Mammary epithelial cell (primary cell): ENCODE measurements at places on chromosomes 3 and 15.

GRCh38 chr3:146037697-146038096 is 123.3 kb downstream of the PLOD2 start:
- no peak for DNase-seq

- DNase-seq: no peak
These were observed 81.4 kb upstream of the BCHE start for GRCh38 chr3:165918657-165918979.

DNA sequence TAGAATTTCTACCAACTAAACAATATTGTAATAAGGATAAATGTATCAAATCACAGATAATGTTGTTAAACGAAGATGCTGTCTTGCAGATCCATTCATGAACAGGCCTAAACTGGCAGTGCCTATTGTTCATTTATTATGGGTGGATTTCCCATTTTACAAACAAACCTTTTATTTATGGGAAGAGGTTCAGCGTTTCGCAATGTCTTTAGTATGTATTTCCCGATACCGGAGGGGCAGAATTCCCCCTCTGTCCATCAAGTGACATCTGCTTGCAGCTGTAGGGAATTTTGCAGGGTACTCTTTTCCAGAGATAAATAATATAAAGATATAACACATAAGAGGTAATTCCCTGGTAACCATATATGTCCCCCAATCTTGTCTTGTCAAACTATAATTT is 5.7 kb downstream of the CEP19 start:
- DNase-seq: no peak

DNA sequence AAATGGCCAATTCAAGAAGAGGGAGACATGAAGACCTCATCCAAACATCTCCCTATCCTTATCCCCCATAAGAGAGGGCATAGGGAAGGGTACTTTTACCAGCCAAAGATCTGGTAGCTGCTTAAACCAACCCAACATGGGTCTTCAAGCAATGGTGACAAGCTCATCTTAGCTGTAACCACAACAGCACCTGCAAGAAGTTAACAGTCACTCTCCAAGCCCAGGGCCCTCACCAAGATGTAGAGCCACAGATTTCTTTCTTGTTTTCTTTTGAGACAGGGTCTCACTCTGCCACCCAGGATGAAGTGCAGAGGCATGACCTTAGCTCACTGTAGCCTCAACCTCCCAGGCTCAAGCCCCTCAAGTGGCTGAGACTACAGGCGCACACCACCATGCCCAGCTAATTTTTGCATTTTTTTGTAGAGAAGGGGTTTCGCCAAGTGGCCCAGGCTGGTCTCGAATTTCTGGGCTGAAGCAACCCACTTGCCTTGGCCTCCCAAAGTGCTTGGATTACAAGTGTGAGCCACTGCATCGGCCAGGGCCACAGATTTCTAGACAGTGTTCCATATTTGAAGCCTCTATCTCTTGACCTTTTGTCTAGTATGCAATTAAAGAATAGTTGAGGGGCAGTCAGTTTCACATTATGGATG is 57.1 kb downstream of the DHX30 start:
- DNase-seq: no peak

GRCh38 chr15:76059320-76060117 is at the start of gene TMEM266:
Gene TMEM266, plus strand, starts transcription at chr15:76059985. Its CDS starts 74,279 bp downstream, at chr15:76134264.
- peak; percentile 14 for DNase-seq

GRCh38 chr15:59438625-59439290 is 772 bp downstream of the FAM81A start:
- DNase-seq: no peak

GRCh38 chr3:62920466-62920784 is 45.2 kb upstream of the CADPS start:
- DNase-seq: no peak

DNA sequence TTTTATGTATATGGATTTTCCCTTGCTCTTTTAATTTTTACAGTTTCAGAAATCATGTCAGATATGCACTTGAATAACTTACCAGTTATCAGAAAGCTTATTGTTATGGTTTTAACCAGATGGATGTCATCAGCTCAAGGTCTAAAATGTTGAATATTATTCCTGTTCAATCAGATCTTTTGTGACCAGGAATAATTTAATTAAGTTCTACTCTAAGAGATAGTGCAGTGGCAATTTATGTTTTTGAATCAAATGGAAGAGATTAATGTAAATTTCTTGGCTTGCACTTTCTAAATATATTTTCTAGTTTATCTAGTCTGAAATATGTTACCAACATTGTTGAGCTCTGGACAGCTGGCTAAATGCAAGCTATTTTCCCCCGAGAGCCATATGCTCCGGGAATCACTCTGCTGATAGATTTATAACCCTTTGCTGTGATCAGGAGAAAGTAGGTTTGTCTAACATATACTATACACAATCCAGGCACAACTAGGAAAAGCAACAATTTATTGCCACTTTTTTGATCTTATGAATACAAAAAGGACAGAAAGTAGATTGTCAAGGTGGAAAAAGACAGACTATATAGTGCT is 76.8 kb upstream of the CD96 start:
- no peak for DNase-seq

- DNase-seq: no peak
These were observed 253.7 kb downstream of the PLCL2 start for GRCh38 chr3:17138246-17139039.

DNA sequence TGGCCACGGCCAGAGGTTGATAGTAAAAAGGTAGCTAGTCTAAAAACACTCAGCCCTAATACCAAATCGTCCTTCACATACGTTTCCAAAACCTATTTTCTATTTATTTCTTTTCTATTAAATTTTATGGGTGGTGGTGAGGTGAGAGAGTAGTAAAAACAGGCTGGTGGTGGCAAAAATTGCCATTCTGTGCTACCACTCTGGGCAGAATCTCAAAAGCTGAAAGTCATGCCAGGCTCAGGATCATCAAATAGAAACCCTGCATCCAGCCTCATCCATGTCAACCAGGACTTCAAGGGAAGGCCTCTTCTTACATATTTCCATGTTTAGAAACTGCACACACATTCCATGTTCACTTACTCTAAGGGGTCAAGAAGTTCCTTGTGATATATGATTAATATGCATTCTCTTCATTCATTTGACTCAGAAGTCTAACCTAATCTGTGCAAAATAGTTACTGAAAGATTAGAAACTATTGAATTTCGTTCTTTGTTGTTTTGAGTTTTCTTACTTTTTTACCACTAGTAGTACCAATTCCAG is 153.1 kb downstream of the TNIK start:
- DNase-seq: no peak

DNA sequence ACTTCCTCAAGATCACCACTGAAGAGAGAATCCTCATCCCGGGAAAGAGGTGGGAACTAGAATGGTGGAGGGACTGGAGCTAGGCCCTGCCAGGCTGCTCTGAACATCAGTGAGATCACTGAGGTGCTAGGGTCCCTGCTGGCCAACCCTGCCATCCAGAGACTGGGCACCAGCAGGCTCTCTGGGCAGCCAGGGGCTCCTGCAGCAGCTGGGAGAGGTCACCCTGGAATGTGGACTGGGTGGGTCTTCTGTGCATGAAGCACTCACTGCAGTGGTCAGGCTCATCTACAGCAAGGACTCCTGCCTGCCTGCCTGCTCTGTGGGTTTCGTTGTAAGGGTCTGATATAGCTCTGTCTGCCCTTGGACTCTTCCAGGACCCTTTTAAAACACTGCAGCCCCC is 24.9 kb downstream of the ALS2CL start:
- DNase-seq: no peak

DNA sequence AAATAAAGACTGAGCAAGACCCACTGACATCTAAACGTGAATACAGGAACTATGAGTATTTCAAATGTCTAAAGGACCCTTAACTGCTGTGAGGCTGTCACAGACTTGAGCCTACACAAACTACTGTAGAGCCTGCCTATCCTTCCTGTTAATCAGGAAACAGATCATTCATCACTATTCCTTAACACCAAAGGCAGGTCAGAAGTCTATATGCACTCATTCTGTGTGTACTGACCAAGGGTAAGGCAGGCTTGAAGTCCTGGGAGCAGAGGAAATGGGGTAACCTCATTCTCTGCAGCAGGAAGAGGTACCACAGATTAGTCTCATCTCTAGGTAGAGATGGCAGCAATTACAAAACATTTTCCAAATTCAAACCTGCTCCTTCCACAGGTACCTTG is 30.7 kb downstream of the NPTN start:
- no peak for DNase-seq

DNA sequence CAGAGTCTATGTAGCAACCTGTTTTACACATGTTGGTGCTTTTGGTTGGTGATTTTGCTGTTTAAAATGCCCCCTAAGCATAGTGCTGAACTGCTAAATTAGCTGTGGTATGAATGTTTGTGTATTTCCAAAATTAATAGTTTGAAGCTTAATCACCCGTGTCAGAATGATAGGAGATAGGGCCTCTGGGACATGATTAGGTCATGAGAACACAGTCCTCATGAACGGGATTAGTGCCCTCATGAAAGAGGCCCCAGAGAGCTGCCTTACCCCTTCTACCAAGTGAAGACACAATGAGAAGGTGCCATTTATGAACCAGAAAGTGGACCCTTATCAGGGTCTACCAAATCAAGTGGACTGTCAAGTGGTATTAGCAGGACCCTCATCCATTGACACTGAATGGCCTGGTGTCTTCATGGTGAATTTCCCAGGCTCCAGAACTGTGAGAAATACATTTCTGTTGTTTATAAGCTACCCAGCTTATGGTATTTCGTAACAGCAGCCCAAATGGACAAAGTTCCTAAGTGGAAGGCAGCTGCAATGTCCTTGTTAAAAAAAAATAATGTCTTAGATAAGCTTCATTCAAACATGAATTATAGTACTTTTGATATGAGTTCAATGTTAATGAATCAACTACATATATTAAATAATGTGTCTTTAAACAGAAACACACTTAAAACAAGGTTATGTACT is 37.7 kb upstream of the FRMD4B start:
- no peak for DNase-seq

DNA sequence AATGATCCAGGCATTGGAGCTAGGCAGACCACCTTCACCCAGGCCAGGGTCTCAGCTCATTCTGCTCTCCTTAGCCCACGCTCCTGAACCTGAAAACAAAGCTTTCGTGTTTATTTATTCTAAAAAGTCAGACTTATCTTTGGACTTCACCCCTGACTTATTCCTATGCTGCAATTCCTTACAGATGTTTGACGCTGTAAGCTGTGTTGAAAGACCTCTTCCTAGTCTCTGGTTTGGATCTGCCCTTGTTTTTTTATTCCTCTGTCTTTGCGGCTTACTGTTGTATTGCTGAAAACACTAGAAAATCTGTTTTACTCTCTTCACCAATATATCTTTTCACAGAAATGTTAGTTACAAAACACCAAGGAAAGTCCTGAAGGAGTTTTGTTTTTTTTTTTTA is 40.5 kb upstream of the LDHAL6B start:
- DNase-seq: no peak

GRCh38 chr15:68031404-68031803 is 22.7 kb upstream of the PIAS1 start:
- no peak for DNase-seq

DNA sequence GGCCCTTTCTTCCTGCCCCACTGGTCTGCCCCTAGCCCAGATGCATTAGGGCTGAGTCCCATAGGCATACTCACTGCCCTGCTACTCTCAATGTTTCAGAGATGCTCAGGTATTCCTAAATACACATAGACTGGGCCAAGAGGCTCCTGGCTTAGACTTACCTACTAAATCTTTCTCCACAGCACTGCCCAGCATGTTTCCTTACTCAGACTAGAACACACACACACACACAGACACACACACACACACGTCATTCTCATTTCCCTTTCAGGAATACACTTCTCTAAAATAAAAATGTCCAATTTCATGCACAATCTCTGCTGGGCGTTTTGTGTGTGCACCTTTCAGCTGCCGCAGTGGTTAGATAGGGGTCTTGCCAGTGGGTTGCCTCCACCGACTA is 175.7 kb downstream of the FAM43A start:
- no peak for DNase-seq

DNA sequence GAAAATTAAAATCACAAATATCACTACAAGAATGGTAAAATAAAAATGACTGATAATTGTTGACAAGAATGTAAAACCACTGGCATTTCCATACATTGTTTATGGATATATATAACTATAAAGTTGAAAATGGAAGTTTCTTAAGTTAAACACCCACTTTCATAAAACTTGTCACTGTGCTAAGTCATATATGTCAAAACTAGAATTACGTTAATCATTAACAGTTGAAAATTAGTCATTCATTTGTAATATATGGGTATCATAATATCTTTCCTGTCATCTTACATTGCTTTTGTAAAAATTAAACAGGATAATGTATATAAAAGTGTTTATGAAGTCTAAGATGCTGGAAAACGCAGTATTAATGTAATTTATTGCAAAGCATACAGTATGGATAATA is 1398.6 kb upstream of the ALCAM start:
- no peak for DNase-seq

DNA sequence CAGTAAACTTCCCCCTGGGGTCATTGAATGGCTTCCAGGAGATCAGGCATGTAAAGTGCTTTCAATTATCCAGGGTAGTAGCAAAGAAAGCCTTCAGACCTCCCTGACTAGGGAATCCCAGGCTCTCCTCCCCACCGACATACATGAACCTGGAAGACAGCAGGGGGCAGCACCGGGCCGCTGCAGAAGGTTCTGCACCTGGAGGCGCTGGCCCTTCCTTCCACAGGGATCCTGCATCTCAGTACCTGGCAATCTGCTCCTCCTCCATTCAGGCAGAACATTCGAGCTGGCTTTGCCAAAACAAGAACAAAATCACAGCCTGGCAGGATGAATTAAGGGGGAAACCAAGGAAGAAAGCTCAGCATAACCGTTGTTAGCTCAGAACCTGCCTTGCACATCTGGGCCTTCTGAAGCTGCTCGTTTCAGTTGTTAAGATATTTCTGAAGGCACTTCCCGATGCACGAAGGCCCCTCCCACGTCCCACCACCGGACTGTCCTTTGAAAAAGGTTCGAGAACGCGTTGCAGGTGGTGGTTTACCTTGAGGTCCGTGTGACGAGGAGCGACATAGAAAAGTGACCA is 237.7 kb downstream of the SLCO3A1 start:
- DNase-seq: peak; percentile 27

DNA sequence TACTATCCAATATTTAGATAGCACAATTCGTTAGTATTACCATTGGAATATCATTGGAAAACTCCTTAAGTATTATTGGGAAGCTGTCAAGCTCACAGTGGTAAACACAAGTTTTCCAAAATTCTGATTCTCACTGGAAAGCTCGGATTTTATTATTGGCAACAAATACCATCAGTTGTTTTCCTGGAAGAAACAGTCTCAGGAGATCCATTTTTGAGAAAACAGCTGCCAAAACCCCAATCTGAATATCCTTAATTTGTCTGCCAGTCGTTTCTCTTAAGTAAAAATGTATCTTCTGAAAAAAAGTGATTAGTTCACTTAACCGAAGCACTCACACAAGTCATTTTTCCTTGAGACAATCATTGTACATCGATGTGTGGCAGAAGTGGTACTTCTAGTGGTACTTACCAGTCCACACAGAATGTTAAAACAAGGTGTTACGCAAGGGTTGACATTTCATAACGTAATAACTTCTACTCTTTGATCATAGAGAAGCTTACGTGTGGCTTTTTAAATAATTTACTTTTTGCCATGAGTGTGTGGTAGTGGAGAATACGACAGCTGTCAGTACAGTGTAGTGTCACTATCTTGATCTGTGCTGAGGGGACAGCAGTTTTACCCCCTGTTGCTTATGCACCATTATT is 74.9 kb downstream of the FAM43A start:
- no peak for DNase-seq
